ENCODE measurements at places on chromosomes 16 and 17.

- DNase-seq: no peak
These were observed 314.5 kb upstream of the KCNJ16 start for GRCh38 chr17:69760562-69760961.

DNA sequence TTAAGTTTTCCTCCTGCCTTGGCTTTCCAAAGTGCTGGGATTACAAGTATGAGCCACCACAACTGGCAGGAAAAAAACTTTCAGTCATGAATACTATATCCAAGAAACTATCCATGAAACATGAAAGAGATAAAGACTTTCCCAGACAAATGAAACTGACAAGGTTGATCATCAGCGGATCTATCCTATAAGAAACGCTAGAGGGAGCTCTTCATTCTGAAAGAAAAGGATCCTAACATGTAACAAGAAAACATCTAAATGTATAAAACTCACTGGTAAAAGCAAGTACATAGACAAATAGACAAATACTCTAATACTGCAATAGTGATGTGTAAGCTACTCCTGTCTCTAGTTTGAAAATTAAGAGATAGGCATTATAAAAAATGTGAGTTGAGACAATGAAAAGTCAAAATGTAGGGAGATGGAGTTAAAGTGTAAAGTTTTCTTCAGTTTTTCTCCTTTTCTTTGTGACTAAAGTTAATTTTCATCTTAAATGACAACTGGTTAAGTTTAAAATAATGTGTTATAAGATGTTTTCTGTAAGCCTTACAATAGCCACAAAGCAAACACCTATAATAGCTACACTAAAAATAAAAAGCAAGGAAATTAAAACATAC, 79.6 kb upstream of the TEKT1 start:
- DNase-seq: no peak

DNA sequence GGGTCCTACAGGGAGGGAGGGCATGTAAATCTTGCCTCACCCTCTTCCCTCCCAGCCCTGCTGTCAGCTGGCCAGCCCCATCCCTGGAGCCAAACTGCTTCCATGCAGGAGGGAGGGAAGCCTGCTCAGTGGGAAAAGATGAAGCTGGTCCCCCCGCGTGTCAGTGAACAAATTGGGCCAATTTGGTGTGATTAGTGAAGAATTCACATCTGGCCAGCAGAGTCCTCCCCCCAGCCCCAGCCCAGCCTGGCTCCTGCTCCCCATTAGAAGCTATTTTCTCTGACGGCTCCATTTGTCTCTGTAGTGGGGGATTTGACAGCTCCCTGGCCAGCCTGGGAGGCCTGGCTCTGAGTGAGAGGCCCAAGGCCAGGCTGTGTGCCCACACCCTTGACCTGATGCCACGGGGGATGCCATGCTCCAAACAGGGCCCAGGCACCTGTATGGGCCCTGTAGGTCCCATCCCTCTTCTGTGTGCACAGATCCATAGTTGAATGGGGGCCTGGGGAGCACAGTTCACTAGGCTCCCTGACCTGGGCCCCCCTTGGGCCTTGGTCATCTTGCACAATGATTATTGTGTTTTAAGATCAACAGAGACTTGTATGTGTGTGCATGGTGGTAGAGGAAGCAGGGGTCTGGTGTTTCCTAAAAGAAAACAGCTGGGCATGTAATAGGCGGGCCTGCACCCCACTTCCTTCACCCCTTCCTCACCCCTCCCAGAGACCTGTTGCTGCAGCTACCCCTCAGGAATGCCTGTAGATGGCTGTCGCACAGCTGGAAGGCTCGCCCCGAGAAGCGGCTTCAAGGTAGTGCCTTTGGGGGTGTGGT, 50.7 kb upstream of the TAC4 start:
- no peak for DNase-seq

GRCh38 chr17:7858522-7858810, 663 bp downstream of the CYB5D1 start:
- no peak for DNase-seq

GRCh38 chr16:9755081-9755480, 427.1 kb downstream of the GRIN2A start:
- DNase-seq: no peak

- DNase-seq: no peak
These were observed 12.1 kb upstream of the FOXF1 start for GRCh38 chr16:86498155-86498670.

GRCh38 chr17:59890720-59891119, 2.0 kb downstream of the TUBD1 start:
- no peak for DNase-seq

DNA sequence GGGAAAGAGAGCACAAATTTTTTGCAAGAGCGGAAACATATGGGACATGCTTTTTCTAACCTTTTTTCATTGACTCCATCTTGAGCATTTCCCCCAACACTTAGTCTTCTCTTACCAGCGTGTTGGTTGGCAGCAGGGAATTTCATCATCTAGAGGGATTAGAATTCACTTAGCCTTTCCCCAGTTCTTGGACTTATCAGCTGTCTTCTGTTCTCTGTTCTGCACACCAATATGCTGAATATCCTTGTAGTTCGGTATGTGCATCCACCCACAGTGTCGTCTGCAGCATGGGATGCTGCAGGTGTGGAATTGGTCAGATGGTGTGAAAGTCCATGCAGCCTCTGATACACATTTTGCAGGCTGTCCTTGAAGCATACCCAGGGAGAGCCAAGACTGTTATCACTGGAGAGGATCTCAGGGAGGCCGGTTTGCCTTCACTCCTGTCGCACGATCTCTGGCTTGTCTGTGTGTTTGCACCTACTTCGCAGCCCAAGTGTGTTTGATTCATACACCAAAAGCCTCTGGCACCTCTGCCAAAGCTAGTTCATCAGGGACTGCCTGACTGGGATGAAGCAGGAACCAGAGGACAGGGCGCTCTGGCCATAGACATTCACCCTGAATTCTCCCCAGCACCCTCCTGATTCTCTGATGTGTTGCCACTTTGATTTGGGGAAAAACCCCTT, 93.3 kb downstream of the SOCS1 start:
- DNase-seq: no peak

All from stimulated activated CD4-positive, alpha-beta T cell treated with anti-CD3 and anti-CD28 coated beads, Interleukin-12 subunit alpha, Interleukin-12 subunit beta, amount 100 ng/mL, for 48 hours (primary cell).